GM23248 (cell line): ENCODE measurements at places on chromosomes 12 and 14. TPM values are rescaled to one million over a fixed set of nuclear protein-coding genes. Genes with fewer than 3 reads are reported as not detected.

POTEG gene
- not detected in 2 replicates for total RNA-seq

FOXA1 gene
- not detected in 2 replicates for total RNA-seq

GZMH gene
- not detected in 2 replicates for total RNA-seq

ANO2 gene
- total RNA-seq, result not detected in 2 replicates

AP1G2 gene
- 3.9 and 13.7 TPM in 2 replicates for total RNA-seq

HAL gene
- not detected in 2 replicates for total RNA-seq

PLEKHG7 gene
- total RNA-seq, result not detected in 2 replicates

LRP6 gene
- total RNA-seq, result 19.2 and 20.1 TPM in 2 replicates

ASCL1 gene
- not detected in 2 replicates for total RNA-seq

CCDC88C gene
- total RNA-seq, result not detected in 2 replicates

SERPINA3 gene
- 0.89 and 1.1 TPM in 2 replicates for total RNA-seq

ARHGAP9 gene
- 0.11 TPM in 1 of 2 replicates, not detected in the other for total RNA-seq

TRPV4 gene
- 0.65 and 1.6 TPM in 2 replicates for total RNA-seq

CPNE6 gene
- total RNA-seq, result not detected in 2 replicates

GALC gene
- total RNA-seq, result 20.9 and 24.0 TPM in 2 replicates

NXPH4 gene
- total RNA-seq, result 5.6 and 5.7 TPM in 2 replicates

REM2 gene
- total RNA-seq, result 0.22 TPM in 1 of 2 replicates, not detected in the other

GLIPR1L1 gene
- not detected in 2 replicates for total RNA-seq

SLC17A8 gene
- not detected in 2 replicates for total RNA-seq

PZP gene
- not detected in 2 replicates for total RNA-seq

SLC39A2 gene
- not detected in 2 replicates for total RNA-seq

KRT80 gene
- 0.38 and 0.65 TPM in 2 replicates for total RNA-seq

MTERF2 gene
- total RNA-seq, result 4.6 and 6.4 TPM in 2 replicates

MYF6 gene
- not detected in 2 replicates for total RNA-seq

PPP1R1A gene
- not detected in 2 replicates for total RNA-seq

KLRC4 gene
- total RNA-seq, result not detected in 2 replicates

KLRF1 gene
- not detected in 2 replicates for total RNA-seq

ASB2 gene
- total RNA-seq, result not detected in 2 replicates

RCOR1 gene
- 13.0 and 15.6 TPM in 2 replicates for total RNA-seq

LGMN gene
- total RNA-seq, result 82.7 and 129 TPM in 2 replicates

C12orf42 gene
- not detected in 2 replicates for total RNA-seq

AMHR2 gene
- not detected in 2 replicates for total RNA-seq
